Ureter (tissue), 1 donor: ENCODE measurements at places on chromosomes 6 and 20.

DNA sequence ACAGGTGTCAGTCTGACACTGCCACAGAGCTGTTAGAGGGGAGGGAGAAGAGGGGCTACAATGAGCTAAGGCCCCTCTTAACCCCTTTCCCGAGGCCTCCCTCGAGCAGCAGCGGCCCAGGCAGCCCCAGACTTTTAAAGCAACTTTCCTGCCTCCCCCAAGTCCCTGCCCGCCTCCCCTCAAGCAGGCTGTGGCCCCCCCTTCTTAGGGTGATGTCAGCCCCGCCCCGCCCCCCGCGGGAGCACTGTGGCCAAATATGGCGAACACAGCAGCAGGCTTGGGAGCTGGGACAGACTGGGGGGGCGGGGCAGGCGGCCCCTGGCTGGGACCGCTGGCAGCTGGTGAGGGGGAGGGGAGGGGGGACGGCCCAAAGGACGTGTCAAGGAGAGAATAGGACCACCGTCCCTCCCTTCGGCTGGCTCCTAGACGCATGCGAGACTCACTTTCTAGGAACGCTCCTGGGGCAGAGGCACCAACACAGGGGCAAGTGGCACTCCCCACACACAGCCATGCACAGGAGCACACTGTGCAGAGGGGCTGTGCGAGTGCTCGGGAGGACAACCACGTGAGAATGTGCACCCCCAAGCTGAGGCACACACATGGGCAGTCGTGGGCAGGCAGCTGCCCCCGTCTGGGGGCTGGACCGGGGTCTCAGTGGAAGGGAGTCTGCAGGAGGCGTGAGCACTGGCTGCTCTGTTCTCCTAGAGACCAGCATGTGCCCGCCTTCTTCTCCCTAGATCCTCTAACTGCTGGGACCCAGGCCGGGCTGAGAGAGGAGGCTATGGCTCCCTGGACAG is 6.7 kb downstream of the TEAD3 start:
- DNase-seq = peak; percentile 92

DNA sequence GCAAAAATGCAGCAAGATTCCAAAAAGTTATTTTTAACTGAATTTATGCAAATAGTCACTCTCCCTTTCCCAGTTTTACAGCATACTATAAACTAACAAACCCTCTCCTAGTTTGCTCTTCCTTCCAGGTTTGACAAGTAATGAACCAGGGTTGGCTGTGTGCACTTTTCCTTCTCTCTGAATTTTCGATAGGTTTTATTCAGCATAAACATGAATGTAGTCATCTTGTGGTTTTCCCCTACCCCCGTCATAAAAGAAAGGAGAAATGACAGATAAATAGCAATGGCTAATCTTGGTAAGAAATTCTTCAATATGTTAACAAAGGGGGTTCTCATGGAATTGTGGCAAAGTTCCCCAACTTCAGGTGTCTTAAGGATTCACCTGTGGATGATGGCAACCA is 26.3 kb downstream of the PRDM1 start:
- no peak for DNase-seq

- DNase-seq = no peak
These were observed 324.7 kb upstream of the JAG1 start for GRCh38 chr20:10998476-10998875.

- no peak for DNase-seq
These were observed 7.7 kb downstream of the CLPSL1 start for GRCh38 chr6:35788423-35788982.

- DNase-seq = no peak
These were observed 5.6 kb downstream of the TRAM2 start for GRCh38 chr6:52571099-52571755.

- DNase-seq = no peak
These were observed 48.5 kb upstream of the SIRPG start for GRCh38 chr20:1706079-1706478.

DNA sequence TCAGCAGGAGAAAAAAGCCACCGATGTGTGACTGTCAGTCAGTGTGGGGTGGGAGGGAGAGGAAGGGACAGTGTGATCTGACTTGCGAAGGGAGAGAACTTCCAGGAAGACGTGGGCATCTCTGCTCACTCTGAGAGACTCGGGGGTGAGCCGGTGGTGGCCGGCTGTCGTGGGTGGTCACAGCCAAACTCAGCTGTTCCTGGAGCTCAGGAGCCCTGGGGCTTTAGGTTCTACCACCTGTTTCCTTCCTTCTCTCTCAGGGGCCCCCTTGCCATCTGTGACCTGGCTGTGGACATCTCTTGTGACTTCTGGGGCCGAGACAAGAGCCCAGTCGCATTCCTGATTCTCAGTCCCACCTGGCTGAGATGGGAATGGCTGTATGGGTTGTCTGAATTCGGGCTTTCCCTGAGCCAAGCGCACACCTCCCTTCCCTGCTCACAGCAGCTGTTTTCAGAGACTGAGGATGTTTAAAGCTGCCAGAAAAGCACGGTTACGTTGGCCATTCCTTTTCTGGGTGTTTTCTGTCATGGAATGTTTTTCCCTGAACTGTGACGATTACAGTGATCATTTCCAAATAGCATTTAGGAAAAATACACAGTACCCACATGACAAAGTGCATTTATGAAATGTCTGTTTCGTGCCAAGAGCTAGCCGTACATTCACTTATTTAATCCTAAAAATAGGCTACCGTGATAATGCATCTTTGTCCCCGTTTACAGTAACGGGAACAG is 36.5 kb downstream of the SYNJ2 start:
- DNase-seq = no peak

- no peak for DNase-seq
These were observed 57.0 kb downstream of the MAP1LC3A start for GRCh38 chr20:34615477-34615876.

- no peak for DNase-seq
These were observed 45.1 kb upstream of the FOXA2 start for GRCh38 chr20:22629447-22629846.

DNA sequence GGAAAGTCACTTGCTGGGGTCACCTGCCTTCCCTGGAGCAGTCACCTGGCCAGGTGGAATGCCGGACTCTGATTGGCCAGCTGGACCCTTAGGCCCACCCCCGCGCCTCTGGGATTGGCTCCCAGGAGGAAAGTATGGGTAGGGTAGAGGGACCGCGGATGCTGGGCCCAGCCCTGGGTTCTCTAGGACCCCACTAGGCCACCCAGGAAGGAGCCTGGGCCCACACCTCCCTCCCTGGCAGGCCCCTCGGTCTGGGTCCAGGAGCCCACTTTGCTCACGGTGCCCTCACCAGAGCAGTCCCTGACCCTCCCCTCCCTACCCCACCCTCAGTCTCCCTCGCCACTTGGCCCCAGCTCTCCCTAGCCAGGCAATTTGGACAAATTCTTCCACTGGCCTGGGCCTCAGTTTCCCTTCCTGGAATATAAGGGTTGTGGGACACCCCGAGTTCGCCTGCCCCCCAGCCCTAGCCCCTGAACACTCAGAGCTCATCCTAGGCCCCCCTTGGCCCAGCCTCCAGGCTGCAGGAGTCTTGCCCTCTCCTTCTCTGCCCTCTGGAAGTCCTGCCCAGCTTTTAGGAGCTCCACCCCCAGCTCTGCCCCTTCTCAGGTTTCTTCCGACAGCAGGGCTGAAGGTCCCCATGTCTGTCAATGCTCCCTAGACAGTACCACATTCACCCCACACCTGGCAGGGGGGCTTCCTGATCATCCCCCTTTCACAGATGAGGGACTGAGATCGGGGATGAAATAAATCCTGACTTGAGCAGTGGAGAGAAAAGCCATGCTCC is 299.6 kb downstream of the TAF4 start:
- DNase-seq = no peak

GRCh38 chr20:329851-330232 is 4.5 kb downstream of the SOX12 start:
- DNase-seq = no peak

- DNase-seq = no peak
These were observed 179.3 kb downstream of the CARMIL1 start for GRCh38 chr6:25458485-25458884.

- DNase-seq = no peak
These were observed 124.6 kb downstream of the SLC23A2 start for GRCh38 chr20:4876731-4877130.

DNA sequence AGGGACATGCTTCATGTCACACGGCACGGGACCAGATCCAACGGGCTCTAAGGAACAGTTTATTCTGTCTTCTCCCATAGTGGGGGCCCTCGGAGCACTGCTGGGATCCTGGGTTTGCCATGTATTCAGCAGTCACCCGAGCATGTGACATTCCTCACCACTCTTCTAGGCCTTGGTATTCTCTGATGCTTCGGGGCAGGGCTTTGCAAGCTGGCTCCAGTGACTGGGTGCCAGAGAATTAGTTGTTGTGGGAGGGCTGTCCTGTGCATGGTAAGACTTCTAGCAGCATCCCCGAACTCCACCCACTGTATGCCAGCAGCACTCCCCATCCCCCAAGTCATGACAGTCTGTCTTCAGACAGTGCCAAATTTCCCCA is 5.4 kb downstream of the CCN5 start:
- no peak for DNase-seq

GRCh38 chr20:63982937-63983336 is 2.0 kb downstream of the PRPF6 start:
- no peak for DNase-seq

DNA sequence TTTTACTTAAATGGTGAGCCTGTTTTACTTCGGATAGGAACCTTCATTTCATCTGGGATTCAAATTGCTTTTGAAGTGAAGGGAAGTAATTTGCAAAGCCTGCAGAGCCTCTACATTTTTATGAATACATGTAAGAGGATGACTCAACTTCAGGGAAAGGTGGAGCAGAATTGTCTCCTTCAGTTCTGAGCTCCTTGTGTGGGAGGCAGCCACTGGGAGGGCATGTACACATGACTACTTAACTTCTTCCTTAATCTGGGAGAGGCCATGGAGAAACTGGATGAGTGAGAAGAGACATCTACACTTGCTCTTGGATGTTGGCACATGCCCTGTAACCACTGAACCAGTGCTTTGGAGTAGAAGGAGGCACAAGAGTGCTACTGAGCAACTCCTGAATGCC is 145.1 kb upstream of the NRSN1 start:
- DNase-seq = no peak
